ENCODE measurements at places on chromosomes 11 and 22.

DNA sequence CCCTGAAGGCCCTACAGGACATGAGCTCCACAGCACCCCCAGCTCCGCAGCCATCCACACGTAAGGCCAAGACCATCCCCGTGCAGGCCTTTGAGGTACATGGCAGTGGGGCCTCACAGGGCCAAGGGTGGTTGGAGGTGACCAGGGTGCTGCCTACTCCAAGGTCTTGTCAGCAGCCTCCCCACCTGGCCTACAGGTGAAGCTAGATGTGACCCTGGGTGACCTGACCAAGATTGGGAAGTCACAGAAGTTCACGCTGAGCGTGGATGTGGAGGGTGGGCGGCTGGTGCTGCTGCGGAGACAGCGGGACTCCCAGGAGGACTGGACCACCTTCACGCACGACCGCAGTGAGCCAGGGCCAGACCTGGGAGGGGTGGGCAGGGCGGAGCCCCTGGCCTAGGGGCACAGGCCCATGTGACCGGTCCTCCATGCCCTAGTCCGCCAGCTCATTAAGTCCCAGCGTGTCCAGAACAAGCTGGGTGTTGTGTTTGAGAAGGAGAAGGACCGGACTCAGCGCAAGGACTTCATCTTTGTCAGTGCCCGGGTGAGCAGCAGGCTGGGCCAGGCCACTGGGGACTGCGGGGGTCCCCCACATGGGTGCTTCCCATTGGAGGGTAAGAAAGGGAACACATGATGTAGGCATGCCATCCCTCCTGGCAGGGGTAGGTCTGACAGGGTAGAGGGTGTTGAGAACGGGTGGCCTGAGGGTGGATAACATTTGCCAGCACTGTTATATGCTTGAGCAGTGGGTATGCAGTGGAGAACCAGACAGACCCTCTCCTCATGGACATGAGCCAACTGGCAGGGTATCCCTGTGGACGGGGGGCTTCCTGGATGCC is 5.6 kb downstream of the INPPL1 start:
- no peak for DNase-seq
- peaks cover 4% of the 10 kb centered on the region for H3K4me1 ChIP-seq
- H3K36me3 ChIP-seq: peaks cover 64% of the 10 kb centered on the region

- H3K4me3 ChIP-seq: no peak overlapping the region
- H3K27me3 ChIP-seq: peaks cover 98% of the 10 kb centered on the region
- no peaks in the 10 kb centered on the region for H3K4me1 ChIP-seq
- H3K36me3 ChIP-seq: no peaks in the 10 kb centered on the region
- no peak overlapping the region for H3K27ac ChIP-seq
- no peak for DNase-seq
Observed at GRCh38 chr11:115390441-115390840, 113.8 kb downstream of the CADM1 start.

DNA sequence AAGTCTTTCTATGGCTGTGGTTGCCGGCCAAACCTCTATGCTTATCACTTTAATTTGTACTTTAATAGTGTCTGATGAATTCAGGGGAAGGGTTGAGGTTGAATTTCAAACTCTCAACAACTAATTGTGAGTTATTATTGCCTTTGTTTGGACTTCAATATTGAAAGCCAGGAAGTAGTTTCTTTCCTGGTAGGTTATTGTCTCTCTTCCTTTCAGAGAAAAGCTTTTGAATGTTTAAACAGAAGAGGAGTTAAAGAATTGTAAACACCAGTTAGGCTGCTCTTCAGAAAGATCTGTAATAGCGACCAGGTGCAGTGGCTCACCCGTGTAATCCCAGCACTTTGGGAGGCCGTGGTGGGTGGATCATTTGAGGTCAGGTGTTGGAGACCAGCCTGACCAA is 22.2 kb downstream of the NNMT start:
- H3K36me3 ChIP-seq: no peaks in the 10 kb centered on the region
- no peak for DNase-seq
- H3K27ac ChIP-seq: no peak overlapping the region
- no peaks in the 10 kb centered on the region for H3K27me3 ChIP-seq

- DNase-seq: no peak
- H3K36me3 ChIP-seq: no peaks in the 10 kb centered on the region
- no peaks in the 10 kb centered on the region for H3K4me1 ChIP-seq
- no peaks in the 10 kb centered on the region for H3K27me3 ChIP-seq
- H3K27ac ChIP-seq: no peak overlapping the region
Observed at GRCh38 chr11:116255321-116255953, 517.4 kb downstream of the BUD13 start.

DNA sequence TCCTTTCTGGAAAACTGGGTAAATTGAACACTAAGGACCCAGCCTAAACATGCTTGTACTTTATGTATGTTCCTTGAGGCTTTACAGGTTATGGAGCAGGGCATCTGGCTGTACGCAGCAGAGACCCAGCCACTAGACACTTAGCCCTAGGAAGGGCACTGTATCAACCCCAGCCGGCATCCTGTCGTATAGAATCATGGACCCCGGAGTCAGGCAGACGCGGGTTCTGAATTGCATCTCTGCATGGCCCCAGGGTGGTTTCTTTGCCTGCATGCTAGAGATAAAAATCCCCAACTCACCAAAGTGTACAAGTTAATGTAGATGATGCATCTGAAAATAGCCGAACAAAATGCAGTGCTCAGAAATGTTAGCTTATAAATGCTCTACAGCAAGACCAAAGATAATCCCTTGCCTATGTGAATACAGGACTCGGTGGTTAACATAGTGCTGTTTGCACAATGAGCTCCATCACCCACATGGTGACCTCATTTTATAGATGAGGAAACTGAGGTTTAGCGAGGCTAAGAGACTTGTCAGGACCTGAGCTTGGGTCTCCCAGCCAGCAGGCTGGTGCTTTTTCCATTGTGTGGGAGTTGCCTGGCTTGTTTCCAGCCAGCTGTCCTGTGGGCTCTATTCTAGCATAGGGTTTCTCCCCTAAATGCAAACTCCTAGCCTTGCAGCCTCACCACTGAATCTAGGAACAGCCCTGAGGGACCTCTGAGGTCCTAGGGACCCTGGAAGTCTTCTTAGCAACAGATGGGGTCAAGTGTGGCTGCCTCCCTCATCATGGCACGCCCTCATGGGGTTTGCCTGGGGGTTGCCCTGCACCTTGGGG is 7.3 kb downstream of the CD6 start:
- H3K4me1 ChIP-seq: no peaks in the 10 kb centered on the region
- H3K36me3 ChIP-seq: no peaks in the 10 kb centered on the region
- DNase-seq: no peak

- no peak overlapping the region for H3K27ac ChIP-seq
- no peaks in the 10 kb centered on the region for H3K27me3 ChIP-seq
- H3K4me1 ChIP-seq: no peaks in the 10 kb centered on the region
- no peaks in the 10 kb centered on the region for H3K36me3 ChIP-seq
Observed at GRCh38 chr11:122159861-122160260, 43.8 kb upstream of the BLID start.

DNA sequence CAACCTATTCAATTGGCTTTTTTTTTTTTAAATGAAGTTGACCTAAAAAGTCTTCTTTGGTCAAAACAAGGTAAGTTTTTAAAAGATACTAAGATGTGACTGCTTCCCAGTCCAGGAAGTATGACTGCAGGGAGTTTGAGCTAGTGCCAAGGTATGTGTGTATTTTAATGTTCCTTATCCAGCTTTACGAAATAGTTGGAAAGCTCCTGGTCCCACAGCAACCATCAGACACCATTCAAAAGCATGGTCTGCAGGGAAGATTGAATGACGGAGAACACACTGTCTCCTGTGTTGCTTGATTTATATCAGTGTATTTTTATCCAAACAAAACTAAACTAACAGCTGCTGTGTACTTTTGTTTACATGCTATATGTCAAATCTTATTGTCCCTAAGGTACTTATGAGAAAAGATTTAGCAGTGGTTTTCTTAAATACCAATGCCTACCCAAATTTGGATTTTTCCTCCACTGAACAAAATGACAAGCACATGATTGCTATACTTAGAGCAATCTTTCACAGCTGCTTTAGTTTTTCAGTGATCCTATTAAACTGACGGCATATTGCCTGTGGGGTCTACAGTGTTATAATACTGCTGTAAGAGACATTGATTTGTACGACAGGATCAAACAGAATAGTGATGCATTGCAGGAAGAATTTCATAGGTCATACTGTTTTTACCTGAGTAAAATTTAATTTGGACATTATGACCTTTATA is 122.9 kb downstream of the DCDC1 start:
- H3K4me1 ChIP-seq: no peaks in the 10 kb centered on the region
- H3K27ac ChIP-seq: no peak overlapping the region
- H3K27me3 ChIP-seq: no peaks in the 10 kb centered on the region
- H3K36me3 ChIP-seq: no peaks in the 10 kb centered on the region
- no peak overlapping the region for H3K4me3 ChIP-seq

DNA sequence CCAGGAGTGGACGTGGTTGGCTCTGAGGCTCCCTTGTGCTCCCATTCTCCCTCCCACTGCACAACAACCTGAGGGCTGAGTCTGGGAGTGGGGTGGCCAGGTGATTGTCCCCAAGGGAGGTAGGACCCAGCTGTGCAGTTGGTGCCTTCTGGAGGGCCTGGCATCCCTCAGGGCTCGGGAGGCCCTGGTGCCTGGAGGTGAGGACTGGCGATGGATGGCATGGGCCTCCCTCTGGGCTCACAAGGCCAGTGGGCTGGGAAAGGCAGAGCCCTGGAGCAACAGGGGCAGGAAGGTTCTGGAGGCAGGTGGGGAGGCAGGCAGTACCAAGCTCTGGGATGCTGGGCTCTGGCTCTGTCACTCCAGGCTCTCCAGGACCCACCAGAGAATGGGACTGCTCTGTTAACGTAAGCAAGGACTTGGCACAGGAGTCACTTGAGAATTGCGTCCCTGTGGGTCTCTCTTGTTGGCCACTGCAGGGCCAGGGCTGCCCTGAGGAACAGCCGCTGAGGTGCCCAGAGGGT is 114.2 kb downstream of the KCNQ1OT1 start:
- peaks cover 70% of the 10 kb centered on the region for H3K27me3 ChIP-seq
- DNase-seq: no peak
- no peaks in the 10 kb centered on the region for H3K36me3 ChIP-seq
- H3K4me1 ChIP-seq: no peaks in the 10 kb centered on the region
- no peak overlapping the region for H3K27ac ChIP-seq

- DNase-seq: no peak
- peaks cover 39% of the 10 kb centered on the region for H3K27me3 ChIP-seq
- no peak overlapping the region for H3K4me3 ChIP-seq
- H3K36me3 ChIP-seq: no peaks in the 10 kb centered on the region
Observed at GRCh38 chr11:828506-829175, 922 bp downstream of the CRACR2B start.

GRCh38 chr11:120540744-120541465 is 29.4 kb downstream of the GRIK4 start:
- no peak for DNase-seq
- H3K4me1 ChIP-seq: peaks cover under 1% of the 10 kb centered on the region
- no peaks in the 10 kb centered on the region for H3K27me3 ChIP-seq
- no peak overlapping the region for H3K4me3 ChIP-seq
- no peaks in the 10 kb centered on the region for H3K36me3 ChIP-seq
- H3K27ac ChIP-seq: no peak overlapping the region

DNA sequence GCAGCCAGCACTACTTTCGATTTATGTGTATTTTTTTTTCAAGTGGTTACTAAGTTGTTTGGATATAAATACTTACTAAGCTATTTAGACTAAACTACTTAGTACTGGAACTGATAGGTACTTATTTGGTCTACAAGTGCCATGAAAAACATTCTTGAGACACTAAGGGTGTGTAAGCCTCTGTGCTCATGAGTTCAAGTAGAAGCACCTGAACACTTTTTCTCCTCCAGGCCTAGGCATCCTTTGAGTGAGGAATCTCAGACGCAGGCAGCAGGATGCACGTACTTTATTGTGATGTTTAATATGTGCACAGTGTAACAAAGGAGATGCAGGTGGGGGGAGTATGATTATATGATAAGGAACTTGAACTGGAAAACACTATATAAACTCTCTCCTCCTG is 7.8 kb downstream of the TESMIN start:
- no peak overlapping the region for H3K27ac ChIP-seq
- no peak for DNase-seq
- no peaks in the 10 kb centered on the region for H3K27me3 ChIP-seq

GRCh38 chr11:69696749-69697468 is 6.9 kb downstream of the FGF19 start:
- DNase-seq: no peak
- no peak overlapping the region for H3K27ac ChIP-seq
- no peaks in the 10 kb centered on the region for H3K27me3 ChIP-seq

- H3K27me3 ChIP-seq: no peaks in the 10 kb centered on the region
- DNase-seq: no peak
- H3K27ac ChIP-seq: no peak overlapping the region
- H3K4me1 ChIP-seq: no peaks in the 10 kb centered on the region
Observed at GRCh38 chr11:35678975-35679374, 16.4 kb downstream of the TRIM44 start.

GRCh38 chr11:71501071-71501985 is 25.7 kb upstream of the KRTAP5-7 start:
- H3K4me3 ChIP-seq: no peak overlapping the region
- peaks cover 11% of the 10 kb centered on the region for H3K36me3 ChIP-seq
- H3K27ac ChIP-seq: no peak overlapping the region
- H3K4me1 ChIP-seq: peaks cover 8% of the 10 kb centered on the region

- no peaks in the 10 kb centered on the region for H3K4me1 ChIP-seq
- no peak for DNase-seq
- no peaks in the 10 kb centered on the region for H3K27me3 ChIP-seq
- H3K36me3 ChIP-seq: no peaks in the 10 kb centered on the region
Observed at GRCh38 chr22:42156121-42156520, 25.5 kb upstream of the CYP2D6 start.

GRCh38 chr22:36012332-36012731 is 16.3 kb downstream of the RBFOX2 start:
- H3K4me1 ChIP-seq: peaks cover 9% of the 10 kb centered on the region
- no peaks in the 10 kb centered on the region for H3K27me3 ChIP-seq
- DNase-seq: no peak
- no peak overlapping the region for H3K27ac ChIP-seq

DNA sequence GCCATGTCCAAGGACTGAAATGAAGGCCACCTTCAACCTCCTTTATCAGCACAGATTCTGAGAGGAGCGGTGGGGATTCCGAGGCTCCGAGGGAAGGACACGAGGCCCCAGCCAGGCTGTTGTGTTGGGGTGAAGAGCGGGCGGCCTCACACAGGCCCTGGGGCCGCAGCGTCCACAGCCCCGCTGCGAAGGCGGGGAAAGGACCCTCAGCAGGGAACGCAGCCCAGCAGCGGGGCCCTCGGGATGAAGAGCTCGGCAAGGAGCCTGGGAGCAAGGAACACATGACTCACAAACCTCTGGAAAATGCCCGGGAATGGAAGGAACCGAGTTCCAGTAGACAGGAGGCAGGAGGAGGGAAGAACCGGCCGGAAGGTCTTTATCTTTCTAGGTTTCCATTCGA is 227.2 kb downstream of the BRD1 start:
- no peaks in the 10 kb centered on the region for H3K4me1 ChIP-seq
- H3K27ac ChIP-seq: no peak overlapping the region
- no peaks in the 10 kb centered on the region for H3K27me3 ChIP-seq
- no peak for DNase-seq
- H3K36me3 ChIP-seq: no peaks in the 10 kb centered on the region

- H3K27ac ChIP-seq: no peak overlapping the region
- no peak overlapping the region for H3K4me3 ChIP-seq
- H3K4me1 ChIP-seq: no peaks in the 10 kb centered on the region
- DNase-seq: no peak
- no peaks in the 10 kb centered on the region for H3K27me3 ChIP-seq
Observed at GRCh38 chr22:28331695-28332094, 347.9 kb downstream of the TTC28 start.
